ENCODE measurements at places on chromosomes 16 and 17.

- DNase-seq: no peak
Measured at GRCh38 chr17:37060094-37060493, 111.3 kb downstream of the AATF start.

DNA sequence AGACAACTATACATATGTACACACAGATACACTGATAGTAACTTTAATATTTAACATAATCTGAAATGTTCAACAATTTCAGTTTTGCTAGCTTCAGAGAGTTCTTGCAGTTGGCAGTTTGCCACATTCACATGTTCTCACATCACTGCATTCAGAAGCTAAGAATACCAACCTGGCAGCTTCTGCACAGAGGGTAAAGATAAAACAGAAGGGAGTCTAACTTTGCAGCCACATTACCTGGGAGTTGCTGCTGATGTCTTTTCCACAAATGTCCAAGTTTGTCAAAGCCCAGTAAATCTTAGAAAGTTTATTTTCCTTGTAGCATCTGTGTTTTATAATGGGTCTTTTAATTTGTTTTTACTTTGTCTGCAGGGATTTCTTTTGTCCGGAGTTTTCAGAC lies 332.0 kb downstream of the BCAS3 start:
- peak; percentile 31 for DNase-seq

- no peak for DNase-seq
Measured at GRCh38 chr16:66948837-66949225, 12.2 kb upstream of the CES3 start.

DNA sequence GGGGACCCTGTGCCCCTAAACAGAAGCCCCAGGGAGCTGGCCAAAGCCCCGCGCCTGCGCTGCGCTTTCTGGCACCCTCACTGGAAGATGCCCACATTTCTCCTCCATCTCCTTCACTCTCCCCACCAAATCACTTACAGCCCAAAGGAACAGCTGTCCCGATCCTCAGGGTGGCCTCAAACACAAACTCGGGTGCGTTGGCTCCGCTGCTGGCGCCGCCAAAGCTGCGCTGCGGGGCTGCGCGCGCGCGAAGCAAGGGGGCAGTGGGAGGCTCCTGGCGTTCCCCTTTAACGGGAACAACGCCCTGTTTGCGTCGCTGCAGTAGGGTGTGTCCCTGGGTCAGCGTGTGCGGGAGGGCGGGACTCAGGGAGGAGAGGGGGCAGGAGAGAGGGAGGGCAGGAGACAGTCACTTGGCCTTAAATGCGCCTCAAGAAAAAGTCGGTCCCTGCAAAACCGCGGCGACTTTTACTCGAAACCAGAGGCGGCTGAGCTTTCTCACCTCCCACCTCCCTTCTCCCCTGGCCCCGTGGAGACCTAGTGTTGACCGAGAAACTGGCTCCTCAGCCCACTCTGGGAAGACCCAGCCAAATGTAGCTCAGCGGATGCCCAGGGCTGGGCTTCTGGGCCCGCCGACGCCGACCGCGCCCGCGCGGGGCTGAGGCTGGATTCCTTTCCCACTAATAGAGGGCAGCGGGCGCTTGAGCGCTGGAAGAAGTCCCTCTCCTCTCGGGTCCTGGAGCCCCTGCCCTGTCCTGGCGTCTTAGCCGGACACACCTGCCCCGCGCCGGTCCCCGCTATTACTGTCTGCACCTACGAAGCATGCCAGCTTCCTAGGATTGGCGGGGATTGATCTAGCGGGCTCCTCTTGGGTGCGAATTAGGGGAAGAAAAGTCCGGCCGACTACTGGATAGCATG lies 2.6 kb downstream of the PMP22 start:
- DNase-seq: peak; percentile 51

Measured in renal cortex interstitium (tissue), 15 donors.